ENCODE measurements at places on chromosomes 13 and 19.

DNA sequence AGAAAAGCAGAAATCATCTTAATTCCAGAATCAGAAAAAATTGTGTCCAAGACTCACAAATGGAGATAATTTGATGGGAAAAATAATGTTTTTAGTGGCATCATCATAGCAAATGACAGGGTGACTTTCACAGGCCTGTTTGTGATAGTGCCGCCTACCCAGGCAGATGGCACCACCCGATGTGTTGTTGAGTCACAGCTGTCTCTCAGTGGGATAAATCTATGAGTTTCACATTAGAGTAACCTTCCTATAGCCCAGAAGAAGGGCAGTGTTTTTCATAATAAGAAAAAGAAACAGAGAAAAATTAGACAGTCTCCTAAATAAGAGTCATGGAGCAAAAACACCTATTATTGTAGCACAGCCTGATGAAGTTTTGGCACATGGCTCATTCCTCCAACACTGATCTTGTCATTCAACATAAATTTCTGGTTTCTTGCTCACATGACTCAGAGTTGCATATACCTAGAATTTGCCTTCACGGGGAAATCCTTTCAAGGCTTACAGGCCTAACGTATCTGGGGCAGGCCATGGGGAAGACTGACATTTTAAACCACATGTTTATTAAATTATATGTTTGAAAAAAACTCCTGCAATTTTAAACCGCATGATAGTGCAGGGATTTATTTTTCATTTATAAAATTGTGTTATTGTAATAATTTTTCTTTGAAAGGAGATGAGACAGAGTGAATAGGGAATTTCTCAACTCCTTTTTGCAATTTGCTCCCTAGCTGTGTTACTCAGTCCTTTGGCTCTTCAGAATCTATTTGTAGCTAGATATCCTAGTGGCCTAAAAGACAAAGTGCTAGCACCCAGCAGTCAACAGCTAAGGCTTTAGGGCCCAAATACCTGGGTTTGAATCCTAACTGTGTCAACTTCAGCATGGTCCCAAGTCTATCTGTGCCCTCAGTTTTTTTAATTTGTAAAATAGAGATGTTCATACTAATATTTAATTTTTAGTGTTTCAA lies 393.7 kb downstream of the NDFIP2 start:
- DNase-seq = no peak

DNA sequence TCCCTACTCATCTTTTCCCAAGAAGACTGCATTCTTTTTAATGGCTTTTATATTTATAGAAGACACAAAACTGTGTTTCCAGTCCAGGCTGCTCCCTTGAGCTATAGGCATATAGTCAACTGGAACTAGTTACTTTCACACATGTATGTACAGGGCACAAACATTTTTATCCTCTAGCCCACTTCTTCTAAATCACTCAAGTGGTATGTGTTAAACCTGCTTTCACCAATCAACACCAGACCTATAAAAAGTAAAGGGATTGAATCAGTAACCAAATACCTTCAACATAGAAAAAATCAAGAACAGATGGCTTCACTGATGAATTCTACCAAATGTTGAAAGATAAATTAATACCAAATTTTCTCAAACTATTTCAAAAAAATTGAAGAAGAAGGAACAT lies 584.2 kb upstream of the SLITRK1 start:
- DNase-seq = no peak

DNA sequence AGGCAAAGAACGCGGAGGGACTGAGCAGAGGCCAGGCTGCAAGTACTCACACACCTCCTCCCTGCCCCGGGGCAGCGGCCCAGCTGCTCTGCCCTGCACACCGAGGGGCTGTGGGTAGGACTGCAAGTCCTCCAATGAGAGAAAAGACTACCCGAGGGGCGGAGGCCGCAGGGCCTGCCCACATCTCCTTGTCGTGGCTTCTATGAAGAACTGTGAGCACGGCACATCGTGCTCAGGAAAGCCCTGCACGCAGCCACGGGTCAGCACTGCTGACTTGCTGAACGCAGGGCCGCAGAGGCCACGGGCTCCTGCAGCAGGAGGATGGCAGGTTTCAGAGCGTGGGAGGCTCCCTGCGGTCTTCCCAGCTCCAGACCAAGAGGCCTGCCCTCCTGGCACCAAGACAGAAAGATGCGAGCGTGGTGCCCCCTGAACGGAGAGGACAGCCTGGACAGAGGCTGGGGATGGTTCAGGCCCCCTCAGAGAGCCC lies 37.4 kb downstream of the CEBPG start:
- no peak for DNase-seq

GRCh38 chr13:103007427-103007762 lies 58.8 kb downstream of the SLC10A2 start:
- DNase-seq = no peak

DNA sequence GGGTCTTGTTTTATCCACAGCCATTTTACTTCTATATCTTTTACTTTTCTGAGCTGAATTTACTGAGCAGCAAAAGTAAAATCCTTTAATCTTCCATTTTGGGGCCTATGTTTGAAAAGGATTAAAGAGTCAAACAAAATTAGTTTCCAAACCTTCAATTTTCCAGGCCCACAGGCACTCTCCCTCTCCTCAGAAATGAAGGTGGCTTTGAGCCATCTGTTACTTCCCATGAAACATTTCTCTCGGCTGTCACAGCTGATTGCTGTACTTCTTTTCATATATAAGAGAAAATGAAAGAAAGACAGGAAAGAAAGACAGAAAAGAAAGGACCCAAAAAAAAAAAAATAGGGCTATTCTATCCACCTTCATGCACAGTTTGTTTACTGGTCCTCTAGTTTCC lies 194.9 kb downstream of the LACC1 start:
- no peak for DNase-seq

DNA sequence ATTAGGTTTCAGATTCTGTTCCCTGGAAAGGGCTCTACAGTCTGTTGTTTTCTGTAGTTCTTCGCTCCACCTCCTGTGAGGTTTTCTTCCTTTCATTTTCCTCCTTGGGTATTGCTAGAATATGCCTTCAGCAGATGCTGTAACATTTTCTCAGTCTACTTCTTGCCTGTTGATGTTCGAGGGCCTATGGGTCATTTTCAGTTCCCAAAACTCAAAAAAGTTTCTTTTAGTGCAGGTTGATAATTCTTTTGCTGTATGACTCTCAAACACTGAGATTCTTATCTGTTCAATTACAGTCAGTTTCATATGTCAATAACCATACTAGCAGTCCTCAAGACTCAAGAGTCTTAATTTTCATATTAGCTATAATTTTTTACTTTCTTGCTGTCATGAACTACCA lies 268.3 kb downstream of the RFC3 start:
- DNase-seq = no peak

All from CD4-positive, alpha-beta T cell treated with Interleukin-6 for 4 hours (primary cell).